CD14-positive monocyte (primary cell): ENCODE measurements at places on chromosomes 12 and 14.

DNA sequence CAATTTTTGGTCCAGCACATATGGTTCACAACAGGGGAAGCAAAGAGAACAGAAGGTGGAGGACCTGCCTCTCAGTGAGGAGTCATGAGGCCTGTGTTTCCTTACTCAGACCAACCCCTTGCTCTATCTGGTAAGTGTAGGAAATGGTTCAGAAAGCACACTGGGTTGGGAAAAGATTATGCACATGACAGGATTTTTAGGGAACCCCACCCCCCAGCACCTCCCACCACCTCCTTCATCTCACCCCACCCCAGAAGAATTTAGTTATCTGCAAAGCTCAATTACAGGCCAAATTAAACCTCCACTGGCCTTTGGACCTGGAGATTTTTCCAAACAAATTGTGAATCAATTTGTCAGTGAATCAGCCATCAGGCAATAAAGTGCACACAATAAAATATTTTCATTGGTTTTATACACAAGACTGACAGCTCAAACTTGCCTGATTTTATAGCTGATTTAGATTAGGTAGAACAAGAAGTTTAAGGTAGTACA lies 132.8 kb downstream of the DACT1 start:
- no peak for DNase-seq

DNA sequence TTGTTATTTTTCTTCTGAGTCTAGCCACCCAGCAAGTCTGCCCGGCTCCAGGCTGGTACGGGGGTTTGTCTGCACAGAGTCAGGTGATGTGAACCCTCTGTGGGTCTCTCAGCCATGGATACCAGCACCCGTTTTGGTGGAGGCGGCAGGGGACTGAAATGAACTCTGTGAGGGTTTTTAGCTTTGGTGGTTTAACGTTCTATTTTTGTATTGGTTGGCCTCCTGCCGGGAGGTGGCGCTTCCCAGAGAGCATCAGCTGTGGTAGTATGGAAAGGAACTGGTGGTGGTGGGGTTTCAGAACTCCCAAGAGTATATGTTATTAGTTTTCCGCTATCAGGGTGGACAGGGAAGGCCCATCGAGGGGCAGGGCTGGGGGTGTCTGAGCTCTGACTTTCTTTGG lies 5.3 kb upstream of the SERPINA4 start:
- DNase-seq: no peak

- DNase-seq: no peak
These were observed 67.0 kb upstream of the CAND1 start for GRCh38 chr12:67202011-67202677.

GRCh38 chr12:94900496-94900895 lies 103.0 kb downstream of the NDUFA12 start:
- DNase-seq: no peak

DNA sequence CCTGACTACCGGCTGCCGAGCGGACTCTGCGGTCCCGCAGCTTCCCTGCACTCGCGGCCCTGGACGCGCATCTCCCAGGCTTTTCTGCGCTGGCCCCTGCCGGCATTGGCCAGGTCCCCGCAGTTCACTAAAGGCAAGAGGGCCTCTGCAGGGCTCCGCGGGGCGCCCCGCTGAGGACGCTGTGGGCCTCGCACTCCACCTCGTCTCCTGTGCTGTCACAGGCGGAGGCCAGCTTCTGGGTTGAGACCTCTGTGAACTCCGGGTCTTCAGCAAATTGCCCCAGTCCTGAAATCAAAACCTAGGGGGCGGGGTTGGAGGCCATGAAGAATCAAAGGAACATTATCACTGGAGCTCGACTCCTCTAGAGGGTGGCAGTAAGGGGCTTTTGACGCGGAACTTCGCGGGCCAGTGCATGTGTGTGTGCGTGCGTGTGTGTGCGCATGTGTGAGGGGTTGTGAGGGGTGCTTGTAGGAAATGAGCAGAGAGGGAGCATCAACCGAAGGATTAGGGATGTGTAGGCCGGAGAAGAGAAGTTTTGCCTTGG lies 68.5 kb upstream of the CAPRIN2 start:
- DNase-seq: peak; percentile 8

DNA sequence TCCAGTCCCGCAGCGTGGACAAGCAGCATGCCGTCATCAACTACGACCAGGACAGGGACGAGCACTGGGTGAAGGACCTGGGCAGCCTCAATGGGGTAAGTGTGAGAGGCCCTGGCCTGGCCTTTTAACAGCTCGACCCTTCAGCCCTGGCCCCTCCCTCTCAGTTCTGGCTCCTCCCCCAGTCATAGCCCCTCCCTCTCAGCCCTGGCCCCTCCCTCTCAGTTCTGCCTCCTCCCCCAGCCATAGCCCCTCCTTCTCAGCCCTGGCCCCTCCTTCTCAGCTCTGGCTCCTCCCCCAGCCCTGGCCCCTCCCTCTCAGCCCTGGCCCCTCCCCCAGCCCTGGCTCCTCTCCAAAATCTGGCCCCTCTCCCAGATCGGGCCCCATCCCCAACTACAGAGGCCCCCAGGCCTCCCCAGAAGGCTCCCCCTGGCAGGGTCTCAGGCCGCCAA lies 11.2 kb downstream of the CEP170B start:
- DNase-seq: peak; percentile 14

- no peak for DNase-seq
These were observed 71.4 kb upstream of the PRKD1 start for GRCh38 chr14:29999013-29999539.

DNA sequence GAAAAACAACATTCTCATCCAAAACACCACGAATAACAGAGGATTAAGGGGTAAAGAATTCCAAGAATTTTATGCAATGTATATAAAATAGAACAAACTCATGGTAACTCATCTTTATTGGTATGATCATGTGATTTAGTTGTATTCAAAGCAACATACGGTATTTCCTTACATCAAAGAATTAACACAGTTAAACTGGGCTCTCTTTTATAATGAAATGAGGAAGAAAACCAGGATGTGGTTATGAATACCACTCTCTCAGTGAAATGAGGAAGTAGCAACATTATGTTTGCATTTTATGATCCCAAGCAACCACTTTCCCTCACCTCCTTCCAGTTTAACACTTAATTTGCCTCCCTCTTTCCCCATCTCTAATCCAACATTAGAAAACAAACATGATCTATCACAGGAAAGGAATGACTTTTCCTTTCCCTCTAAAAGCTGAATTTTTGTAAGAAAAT lies 22.9 kb downstream of the SPTLC2 start:
- DNase-seq: peak; percentile 92

- no peak for DNase-seq
These were observed 69.2 kb downstream of the NOVA1 start for GRCh38 chr14:26528415-26529182.

- DNase-seq: no peak
These were observed 5.0 kb downstream of the MGST1 start for GRCh38 chr12:16352481-16352880.

DNA sequence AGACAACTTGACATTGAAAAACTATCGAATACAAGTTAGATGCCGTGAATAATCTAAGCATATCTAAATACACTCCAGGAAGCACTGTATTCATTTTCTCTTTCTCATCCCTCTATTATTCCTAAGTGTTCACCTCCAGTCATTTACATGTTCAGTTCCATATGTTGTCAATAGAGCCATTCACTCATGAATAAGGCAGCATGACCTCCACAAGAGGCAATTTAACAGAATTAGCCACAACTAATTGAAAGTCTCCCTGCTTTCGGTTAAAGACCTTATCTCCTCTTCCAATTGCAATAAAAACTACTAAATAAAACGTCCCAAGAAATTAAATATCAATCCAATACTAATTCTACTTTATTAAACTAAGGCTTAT lies 1.8 kb downstream of the LRIG3 start:
- no peak for DNase-seq

- no peak for DNase-seq
These were observed 31.8 kb downstream of the PELI2 start for GRCh38 chr14:56149995-56150394.

DNA sequence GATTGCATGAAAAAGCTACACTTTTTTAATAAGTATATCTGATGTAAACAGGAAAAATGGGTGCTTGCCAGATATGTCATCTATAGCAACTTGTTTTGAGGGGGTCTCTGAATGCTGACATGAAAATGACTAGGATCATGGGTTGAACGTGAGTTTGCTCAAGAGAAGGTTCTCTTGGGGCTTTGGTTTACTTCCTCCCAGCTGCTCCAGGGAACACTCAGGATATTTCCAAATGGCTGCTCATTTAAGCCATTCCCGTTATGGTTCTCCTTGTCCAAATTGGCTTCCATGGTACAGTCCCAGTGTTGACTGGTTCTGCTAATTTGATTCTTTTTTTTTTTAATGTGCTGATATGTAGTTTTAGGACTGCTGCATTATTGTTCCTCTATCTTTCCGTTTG lies 118.3 kb downstream of the ETV6 start:
- DNase-seq: peak; percentile 36

- DNase-seq: peak; percentile 51
These were observed 107.0 kb downstream of the HELB start for GRCh38 chr12:66409195-66409871.

GRCh38 chr14:101918065-101918989 lies 46.0 kb upstream of the DYNC1H1 start:
- DNase-seq: no peak

- DNase-seq: no peak
These were observed 47.9 kb downstream of the NTF3 start for GRCh38 chr12:5479761-5480160.

DNA sequence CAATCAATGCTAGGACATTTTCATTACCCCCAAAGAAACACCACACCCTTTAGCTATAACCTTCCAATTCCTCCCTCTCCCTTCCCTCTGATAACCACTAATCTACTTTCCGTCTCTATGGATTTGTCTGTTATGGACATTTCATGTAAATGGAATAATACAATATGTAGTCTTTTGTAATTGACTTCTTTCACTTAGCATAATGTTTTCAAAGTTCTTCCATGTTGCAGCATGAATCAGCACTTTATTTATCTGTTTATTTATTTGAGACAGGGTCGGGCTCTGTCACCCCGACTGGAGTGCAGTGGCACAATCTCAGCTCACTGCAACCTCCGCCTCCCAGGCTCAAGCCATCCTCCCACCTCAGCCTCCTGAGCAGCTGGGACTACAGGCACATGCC lies 1.2 kb upstream of the RBM19 start:
- no peak for DNase-seq
